ENCODE measurements at places on chromosomes 4 and X. TPM values are rescaled to one million over a fixed set of nuclear protein-coding genes. Genes with fewer than 3 reads are reported as not detected.

GRCh38 chr4:184306949-184307348, 89.3 kb upstream of the ENPP6 start:
- H3K27ac ChIP-seq: no peak overlapping the region
- H3K27me3 ChIP-seq: no peaks in the 10 kb centered on the region
- H3K36me3 ChIP-seq: peaks cover 11% of the 10 kb centered on the region

Gene GAGE12E
- total RNA-seq: not detected

GRCh38 chr4:94477227-94477626, 25.5 kb downstream of the PDLIM5 start:
- no peak for DNase-seq
- H3K27ac ChIP-seq: no peak overlapping the region
- H3K36me3 ChIP-seq: peaks cover 2% of the 10 kb centered on the region
- H3K4me1 ChIP-seq: no peaks in the 10 kb centered on the region
- H3K4me3 ChIP-seq: no peak overlapping the region
- no peaks in the 10 kb centered on the region for H3K27me3 ChIP-seq

- no peak overlapping the region for H3K4me3 ChIP-seq
- H3K36me3 ChIP-seq: no peaks in the 10 kb centered on the region
- H3K4me1 ChIP-seq: no peaks in the 10 kb centered on the region
- H3K27ac ChIP-seq: no peak overlapping the region
- DNase-seq: no peak
Observed at GRCh38 chr4:60134099-60134498, 1066.0 kb upstream of the ADGRL3 start.

DNA sequence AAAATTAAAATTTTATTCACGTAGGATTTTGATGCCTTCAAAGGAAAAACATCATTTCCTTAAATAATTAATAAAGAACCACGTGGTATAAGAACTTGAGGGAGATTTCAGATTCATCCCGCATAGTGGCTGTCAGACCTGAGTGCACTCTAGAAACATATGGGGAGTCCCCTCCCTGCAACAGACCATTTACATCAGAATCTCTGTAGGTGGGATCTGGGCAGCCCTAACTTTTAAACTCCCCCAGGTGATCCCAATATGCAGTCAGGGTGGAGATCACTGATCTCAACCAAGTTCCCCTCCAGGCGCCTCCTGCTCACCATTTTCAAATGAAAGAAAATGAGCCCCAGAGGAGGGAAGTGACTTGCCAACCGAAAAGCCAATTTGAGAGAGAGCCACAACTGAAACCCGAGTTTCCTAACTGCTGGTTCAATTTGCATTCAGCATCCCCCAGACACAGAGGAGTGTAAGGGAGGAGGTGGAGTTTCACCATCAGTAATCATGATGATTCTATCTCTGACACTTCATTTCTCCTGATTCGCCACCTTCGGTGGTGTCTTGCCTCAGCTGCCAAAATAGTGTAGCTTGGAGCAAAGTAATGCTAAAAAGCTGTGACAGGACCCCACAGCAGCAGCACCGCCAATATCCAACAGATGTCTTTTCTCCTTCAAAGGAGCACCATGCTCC, 11.4 kb downstream of the RNF150 start:
- no peaks in the 10 kb centered on the region for H3K27me3 ChIP-seq
- DNase-seq: no peak
- no peaks in the 10 kb centered on the region for H3K4me1 ChIP-seq
- no peaks in the 10 kb centered on the region for H3K36me3 ChIP-seq
- no peak overlapping the region for H3K27ac ChIP-seq

DNA sequence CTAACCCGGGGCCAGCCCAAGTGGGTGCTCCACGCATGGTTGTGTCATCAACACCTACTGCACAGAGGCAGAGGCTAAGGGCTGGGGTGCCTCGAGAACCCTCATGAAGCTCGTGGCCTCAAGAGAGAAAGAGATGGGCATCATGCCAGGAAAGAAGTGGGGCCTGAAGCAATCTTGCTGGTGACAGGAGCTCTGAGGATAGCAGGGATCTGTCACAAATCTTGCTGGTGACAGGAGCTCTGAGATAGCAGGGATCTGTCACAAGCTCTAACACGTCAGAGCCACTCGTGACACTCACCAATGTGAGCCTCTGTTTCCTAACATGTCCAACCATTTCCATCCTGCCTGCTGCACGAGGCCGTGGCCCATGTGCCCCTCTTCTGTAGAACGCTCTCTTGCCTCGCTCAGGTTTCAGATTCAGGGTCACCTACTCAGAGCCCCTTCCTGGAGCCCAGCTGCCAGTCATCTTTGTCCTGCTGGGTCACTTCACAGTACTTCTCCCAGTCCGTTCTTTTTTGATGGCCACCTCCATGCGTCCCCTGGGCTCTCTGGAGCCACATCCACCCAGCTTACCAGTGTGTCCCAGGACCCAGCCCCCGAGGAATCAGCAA, 21.1 kb downstream of the PNMA6E start:
- H3K27me3 ChIP-seq: no peaks in the 10 kb centered on the region
- no peaks in the 10 kb centered on the region for H3K36me3 ChIP-seq
- no peak overlapping the region for H3K27ac ChIP-seq
- no peak for DNase-seq
- H3K4me3 ChIP-seq: no peak overlapping the region

DNA sequence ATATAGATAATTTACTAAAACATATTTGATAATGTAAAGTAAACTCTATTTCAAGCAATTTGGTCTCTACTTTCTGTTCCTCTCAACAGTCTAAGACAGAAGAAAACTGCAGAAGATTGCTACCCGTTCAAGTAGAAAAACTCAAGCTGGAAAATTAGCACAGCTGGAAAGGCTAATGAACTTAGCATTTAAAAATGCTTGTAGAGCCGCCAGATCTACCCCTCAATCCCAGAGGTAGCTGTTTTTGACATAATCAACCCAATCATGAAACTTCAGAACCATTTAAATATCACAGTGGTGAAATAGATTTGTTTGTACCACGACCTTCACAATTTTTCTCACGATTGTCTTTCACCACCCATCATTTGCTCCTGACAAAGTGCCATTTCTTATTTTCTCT, 479.5 kb downstream of the SPRY1 start:
- no peaks in the 10 kb centered on the region for H3K36me3 ChIP-seq
- no peaks in the 10 kb centered on the region for H3K4me1 ChIP-seq
- no peak overlapping the region for H3K4me3 ChIP-seq

DNA sequence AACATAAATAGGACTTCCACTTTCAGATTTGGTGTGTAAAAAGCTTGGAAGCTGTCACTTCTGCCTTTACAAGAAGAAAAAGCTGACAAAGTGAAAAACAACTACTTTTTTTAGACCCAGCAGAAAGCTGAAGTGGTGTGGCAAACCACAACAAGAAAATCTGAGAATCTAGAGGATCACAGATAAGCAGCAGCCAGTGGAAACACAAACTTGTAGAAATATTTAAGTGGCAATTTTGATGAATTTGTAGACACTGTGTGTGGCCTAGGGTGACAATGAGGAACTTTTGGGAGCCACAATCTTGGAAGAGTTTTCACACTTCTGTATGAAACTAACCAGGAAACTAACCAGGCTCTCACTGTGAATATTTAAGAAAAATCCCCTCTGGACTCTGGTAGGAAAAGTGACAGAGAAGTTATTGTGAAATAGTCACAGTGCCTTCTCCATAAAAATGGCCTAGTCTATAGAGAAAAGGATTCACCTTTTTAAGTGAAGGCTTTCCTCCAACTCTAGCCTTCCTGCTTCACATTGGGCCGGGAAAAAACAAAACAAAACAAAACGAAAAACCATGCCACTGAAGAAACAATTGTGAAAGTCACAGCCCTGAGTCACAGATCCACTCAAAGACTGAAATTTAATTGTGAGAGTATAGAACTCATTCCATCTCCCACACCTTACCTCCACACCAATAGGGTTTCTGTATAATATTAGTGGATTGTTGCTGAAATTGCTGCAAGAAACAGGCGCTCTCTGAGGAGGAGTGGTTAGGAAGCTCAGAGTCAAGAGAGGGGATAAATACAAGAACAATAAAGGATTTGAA, 26.7 kb upstream of the GUCY1A1 start:
- no peaks in the 10 kb centered on the region for H3K36me3 ChIP-seq
- H3K27me3 ChIP-seq: peaks cover 3% of the 10 kb centered on the region
- H3K27ac ChIP-seq: no peak overlapping the region
- DNase-seq: no peak
- peak overlapping the region; percentile 13 for H3K4me3 ChIP-seq
- H3K4me1 ChIP-seq: peaks cover 12% of the 10 kb centered on the region

- H3K4me3 ChIP-seq: no peak overlapping the region
- no peaks in the 10 kb centered on the region for H3K36me3 ChIP-seq
- DNase-seq: no peak
- no peak overlapping the region for H3K27ac ChIP-seq
- H3K4me1 ChIP-seq: peaks cover 3% of the 10 kb centered on the region
Observed at GRCh38 chr4:99356992-99357391, 4.4 kb upstream of the ADH1C start.

DNA sequence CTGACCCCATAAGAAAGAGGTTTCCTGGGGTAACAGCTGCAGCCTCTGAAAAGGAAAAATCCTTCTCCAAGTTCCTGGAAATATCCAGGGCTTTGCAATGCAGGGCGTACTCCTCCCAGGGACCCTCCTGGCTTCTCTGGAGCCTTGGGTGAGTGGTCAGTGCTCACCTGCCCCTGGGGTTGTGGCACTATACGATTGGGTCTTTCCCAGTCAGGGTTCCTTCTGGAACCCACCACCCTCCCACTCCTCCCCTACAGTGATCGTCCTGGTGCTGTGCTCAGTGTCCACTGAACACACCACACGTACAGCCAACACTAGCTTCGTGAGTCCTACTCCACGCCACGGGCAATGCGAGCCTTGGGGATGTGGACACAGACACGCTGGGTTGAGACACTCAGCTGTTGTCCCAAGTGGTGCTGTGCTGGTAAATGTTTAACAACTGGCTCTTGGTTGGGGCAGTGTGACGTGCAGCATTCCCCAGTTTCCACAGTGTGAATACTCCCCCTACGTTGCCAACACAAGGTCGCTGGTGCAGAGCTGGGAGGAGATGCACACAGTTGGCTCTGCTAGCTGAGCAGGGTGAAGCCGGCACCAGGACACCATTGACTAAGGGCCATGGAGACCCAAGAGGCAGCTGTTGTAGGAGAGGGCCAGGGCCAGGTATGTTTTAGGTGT, 65.4 kb downstream of the HTRA3 start:
- H3K4me3 ChIP-seq: no peak overlapping the region
- no peak for DNase-seq

- no peaks in the 10 kb centered on the region for H3K36me3 ChIP-seq
- H3K4me3 ChIP-seq: no peak overlapping the region
- H3K27ac ChIP-seq: no peak overlapping the region
- no peak for DNase-seq
- H3K27me3 ChIP-seq: no peaks in the 10 kb centered on the region
Observed at GRCh38 chrX:110836451-110836850, 40.8 kb upstream of the CHRDL1 start.

GRCh38 chr4:5989236-5990225, 28.7 kb downstream of the C4orf50 start:
- H3K4me3 ChIP-seq: no peak overlapping the region
- no peaks in the 10 kb centered on the region for H3K27me3 ChIP-seq
- no peak overlapping the region for H3K27ac ChIP-seq
- H3K4me1 ChIP-seq: no peaks in the 10 kb centered on the region
- H3K36me3 ChIP-seq: no peaks in the 10 kb centered on the region

Gene PQBP1
- 58.2 TPM for total RNA-seq

GRCh38 chr4:52982255-52982945, 120.3 kb downstream of the RASL11B start:
- H3K4me3 ChIP-seq: no peak overlapping the region
- H3K27me3 ChIP-seq: no peaks in the 10 kb centered on the region
- no peak for DNase-seq
- H3K36me3 ChIP-seq: no peaks in the 10 kb centered on the region

Gene MAN2B2
- 38.2 TPM for total RNA-seq

Gene NALF2
- total RNA-seq: not detected

DNA sequence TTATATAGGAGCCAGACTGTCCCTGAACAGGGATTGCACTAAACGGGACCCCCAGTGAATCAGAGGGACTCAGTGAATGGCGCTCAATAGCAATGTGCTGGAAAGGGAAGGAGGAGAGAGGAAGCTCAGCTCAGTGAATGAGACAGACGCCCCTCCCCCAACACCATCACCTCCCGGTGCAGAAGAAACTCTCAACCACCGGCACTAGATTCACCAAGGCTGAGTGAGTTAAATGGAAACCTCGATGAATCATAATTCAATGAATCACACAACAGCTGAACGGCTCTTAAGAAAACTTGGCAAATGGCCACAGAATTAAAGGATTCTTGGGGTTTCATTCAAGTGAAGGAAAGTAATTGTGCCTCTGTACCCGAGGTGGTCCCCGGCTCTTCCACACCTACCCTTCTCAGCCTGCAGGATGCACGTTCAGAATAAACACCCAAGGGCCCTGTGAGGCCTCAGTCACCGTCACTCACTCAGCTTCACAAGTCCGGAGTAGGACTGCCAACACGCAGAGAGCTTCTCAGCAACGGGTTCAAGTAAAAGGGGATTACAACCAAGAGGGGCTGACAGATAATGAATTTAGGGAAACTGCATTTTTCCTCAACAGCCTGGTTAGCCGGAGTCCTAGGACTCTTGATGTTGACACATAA, 29.3 kb downstream of the CRMP1 start:
- peaks cover 15% of the 10 kb centered on the region for H3K4me1 ChIP-seq
- no peaks in the 10 kb centered on the region for H3K36me3 ChIP-seq
- H3K27ac ChIP-seq: no peak overlapping the region
- DNase-seq: no peak
- H3K4me3 ChIP-seq: no peak overlapping the region
- peaks cover 2% of the 10 kb centered on the region for H3K27me3 ChIP-seq

Gene MAGEE2
- not detected for total RNA-seq

DNA sequence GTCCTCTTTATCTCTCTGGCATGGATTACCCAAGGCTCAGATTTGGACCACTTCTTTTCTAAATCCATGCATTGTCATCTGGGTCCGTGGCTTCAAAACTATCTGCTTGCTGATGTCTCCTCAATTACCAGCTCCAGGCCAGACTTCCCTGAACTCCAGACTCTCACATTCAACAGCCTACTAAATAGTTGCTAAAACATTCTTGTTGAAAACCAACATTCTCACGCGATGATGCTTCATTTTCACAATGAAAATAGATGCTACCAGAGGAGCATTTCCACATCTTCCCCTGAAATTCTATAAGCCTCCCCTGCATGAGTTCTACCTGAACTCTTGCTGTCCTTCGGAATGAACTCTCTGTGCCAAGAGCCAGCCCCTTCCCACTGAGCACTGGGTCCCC, 5.2 kb upstream of the TLR6 start:
- no peak overlapping the region for H3K4me3 ChIP-seq
- DNase-seq: no peak
- no peak overlapping the region for H3K27ac ChIP-seq
- peaks cover 29% of the 10 kb centered on the region for H3K4me1 ChIP-seq
- no peaks in the 10 kb centered on the region for H3K36me3 ChIP-seq
- H3K27me3 ChIP-seq: peaks cover 8% of the 10 kb centered on the region

GRCh38 chrX:20026278-20026677, 35.4 kb upstream of the BCLAF3 start:
- H3K27ac ChIP-seq: no peak overlapping the region
- H3K36me3 ChIP-seq: no peaks in the 10 kb centered on the region
- no peak for DNase-seq
- H3K27me3 ChIP-seq: no peaks in the 10 kb centered on the region
- H3K4me1 ChIP-seq: peaks cover 11% of the 10 kb centered on the region

Gene DSPP
- not detected for total RNA-seq

GRCh38 chr4:87423317-87424098, 1.1 kb downstream of the NUDT9 start:
- H3K27me3 ChIP-seq: no peaks in the 10 kb centered on the region
- H3K27ac ChIP-seq: peak overlapping the region; percentile 11
- H3K4me1 ChIP-seq: peaks cover 14% of the 10 kb centered on the region
- peak overlapping the region; percentile 99 for H3K4me3 ChIP-seq
- no peaks in the 10 kb centered on the region for H3K36me3 ChIP-seq
